ENCODE measurements at places on chromosomes 5 and 9. TPM values are rescaled to one million over a fixed set of nuclear protein-coding genes. Genes with fewer than 3 reads are reported as not detected.

SPATA6L gene
- total RNA-seq: 21.2 TPM

C5orf58 gene
- total RNA-seq: not detected

NPM1 gene
- 1,854 TPM for total RNA-seq

UHRF2 gene
- total RNA-seq: 53.0 TPM

WDR38 gene
- total RNA-seq: not detected

DNA sequence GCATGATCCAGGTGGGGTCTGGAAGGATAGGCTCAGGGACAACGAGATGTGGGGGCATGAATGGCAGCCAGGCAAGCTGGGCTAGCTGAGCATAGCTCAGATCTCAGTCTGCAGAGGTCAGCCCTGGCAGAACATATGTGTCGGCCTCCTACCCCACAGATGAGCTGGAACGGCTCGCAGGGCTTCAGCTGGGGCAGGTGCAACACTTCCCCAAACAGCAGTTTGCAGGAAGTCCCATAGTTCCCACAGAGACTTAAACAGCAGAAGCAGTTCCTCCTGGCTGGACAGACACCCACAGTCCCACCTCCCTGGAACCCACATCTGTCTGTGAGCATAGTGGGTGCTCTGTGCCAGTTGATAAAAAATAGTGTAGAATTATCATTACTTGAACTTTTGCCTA, 404.6 kb downstream of the GADD45G start:
- DNase-seq: no peak
- no peak overlapping the region for H3K27ac ChIP-seq
- no peaks in the 10 kb centered on the region for H3K36me3 ChIP-seq
- H3K4me3 ChIP-seq: no peak overlapping the region
- H3K4me1 ChIP-seq: no peaks in the 10 kb centered on the region

- no peak overlapping the region for H3K27ac ChIP-seq
- H3K27me3 ChIP-seq: no peaks in the 10 kb centered on the region
- H3K36me3 ChIP-seq: no peaks in the 10 kb centered on the region
- DNase-seq: peak; percentile 74
- no peaks in the 10 kb centered on the region for H3K4me1 ChIP-seq
- H3K4me3 ChIP-seq: no peak overlapping the region
Observed at GRCh38 chr9:74773886-74774479, 113.7 kb downstream of the TRPM6 start.

DNA sequence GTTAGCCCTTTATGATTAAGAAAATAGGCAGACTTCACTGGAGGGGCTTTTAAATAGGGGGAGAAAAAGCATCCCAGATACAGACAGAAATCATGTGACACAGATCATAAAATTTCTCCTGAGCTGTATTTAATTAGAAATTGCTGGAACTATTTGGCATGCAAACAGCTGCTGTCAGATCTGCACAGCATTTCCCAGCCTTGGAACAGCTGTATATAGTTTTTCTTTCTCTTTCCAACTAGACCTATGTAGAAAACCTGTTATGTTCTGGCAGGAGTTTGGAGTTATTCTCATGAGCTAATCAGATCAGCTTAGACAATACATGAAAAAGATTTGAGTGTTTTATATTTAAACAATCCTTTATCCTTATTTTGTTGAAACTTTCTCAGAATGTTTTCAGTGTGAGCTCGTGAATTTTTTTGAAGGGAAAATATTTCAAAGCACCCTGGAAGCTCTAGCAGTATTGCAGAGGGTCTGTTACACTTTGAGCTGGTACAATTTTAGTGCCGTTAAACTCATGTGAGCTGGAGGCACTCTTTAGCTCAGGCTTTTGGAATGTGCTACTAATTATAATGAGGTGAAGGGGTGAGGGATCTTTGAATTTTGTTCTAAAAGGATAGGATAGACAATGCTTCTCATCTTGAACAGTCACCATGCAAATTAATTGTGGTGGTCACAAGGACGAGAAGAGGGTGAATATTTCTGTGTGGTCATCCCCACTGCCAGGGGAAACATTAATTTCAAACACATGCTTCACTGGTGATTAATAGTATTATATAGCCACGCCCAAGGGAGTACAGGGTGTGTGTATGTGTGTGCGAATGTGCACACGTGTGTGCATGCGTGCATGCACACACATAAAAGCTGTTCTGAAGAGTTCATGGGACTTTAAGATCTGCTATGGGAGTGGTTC, 239.4 kb upstream of the FBXL7 start:
- H3K4me1 ChIP-seq: no peaks in the 10 kb centered on the region
- H3K36me3 ChIP-seq: no peaks in the 10 kb centered on the region
- H3K4me3 ChIP-seq: no peak overlapping the region
- no peak for DNase-seq
- H3K27me3 ChIP-seq: no peaks in the 10 kb centered on the region
- no peak overlapping the region for H3K27ac ChIP-seq

DNA sequence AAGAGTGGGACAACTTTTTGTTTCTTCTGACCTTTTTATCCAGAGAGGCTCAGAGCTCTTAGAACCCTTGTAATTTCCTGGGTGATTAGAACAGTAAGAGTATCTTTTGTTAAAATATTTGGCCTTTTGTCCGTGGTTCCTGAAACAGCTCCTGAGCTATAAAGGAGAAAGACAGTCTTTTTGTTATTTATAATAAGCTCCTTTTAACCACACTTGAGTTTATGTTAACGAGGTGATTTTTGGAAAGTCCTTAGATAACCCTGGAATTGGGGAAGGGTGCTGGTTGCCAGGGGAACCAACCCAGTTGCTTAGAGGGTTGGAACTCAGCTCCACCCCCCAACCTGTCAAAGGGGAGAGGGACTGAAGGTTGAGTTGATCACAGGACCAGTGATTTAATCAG, 4.8 kb downstream of the ZNF483 start:
- peak; percentile 74 for DNase-seq
- H3K27ac ChIP-seq: no peak overlapping the region
- peaks cover 4% of the 10 kb centered on the region for H3K27me3 ChIP-seq
- no peak overlapping the region for H3K4me3 ChIP-seq
- no peaks in the 10 kb centered on the region for H3K36me3 ChIP-seq
- peaks cover 17% of the 10 kb centered on the region for H3K4me1 ChIP-seq

- H3K27ac ChIP-seq: no peak overlapping the region
- no peak overlapping the region for H3K4me3 ChIP-seq
- no peak for DNase-seq
- no peaks in the 10 kb centered on the region for H3K36me3 ChIP-seq
Observed at GRCh38 chr9:8730618-8731017, 931.0 kb upstream of the DMAC1 start.

DNA sequence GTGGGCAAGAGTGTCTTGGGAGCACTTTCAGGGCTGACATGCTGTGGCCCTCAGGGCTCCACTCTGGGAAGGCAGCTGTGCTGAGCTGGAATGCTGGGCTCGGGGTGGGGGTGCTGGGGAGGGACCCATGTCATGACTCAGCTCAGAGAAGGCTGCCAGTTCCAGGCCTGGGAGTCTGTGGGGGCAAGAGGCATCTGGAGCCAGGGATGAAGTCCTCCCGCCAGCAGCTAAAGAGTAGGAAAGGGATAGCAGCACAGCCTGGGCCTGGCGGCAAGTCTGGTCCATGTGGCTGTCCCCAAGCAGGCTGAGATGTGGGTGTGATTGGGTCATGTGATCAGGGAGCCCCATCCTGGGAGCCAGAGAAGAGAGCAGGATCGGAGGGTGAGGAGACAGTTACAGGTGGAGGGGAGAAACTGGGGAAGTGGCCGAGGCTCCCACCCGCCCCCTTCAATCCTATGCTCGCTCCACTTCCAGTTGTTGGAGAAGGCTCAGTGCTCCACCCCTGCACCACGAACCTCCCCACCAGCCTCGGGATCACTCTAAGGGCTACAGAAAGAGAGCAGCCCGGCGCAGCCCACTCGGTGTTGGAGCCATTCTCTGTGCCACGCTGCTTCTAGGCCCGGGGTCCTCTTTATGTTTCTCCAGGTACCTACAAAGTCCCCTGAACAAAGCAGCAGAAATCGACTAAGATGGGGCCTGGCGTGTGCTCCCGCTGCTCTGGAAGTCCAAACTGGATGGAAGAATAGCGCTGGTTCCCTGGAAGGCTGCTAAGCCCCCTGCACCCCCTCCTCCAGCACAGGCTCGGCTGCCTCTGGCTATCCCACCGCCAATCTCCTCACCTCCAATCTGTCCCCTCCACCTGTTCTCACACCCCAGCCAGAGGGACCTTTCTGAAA, 12.0 kb downstream of the PDGFRB start:
- no peaks in the 10 kb centered on the region for H3K36me3 ChIP-seq
- no peaks in the 10 kb centered on the region for H3K27me3 ChIP-seq
- H3K27ac ChIP-seq: peak overlapping the region; percentile 74
- peaks cover 38% of the 10 kb centered on the region for H3K4me1 ChIP-seq
- H3K4me3 ChIP-seq: no peak overlapping the region
- DNase-seq: no peak

DNA sequence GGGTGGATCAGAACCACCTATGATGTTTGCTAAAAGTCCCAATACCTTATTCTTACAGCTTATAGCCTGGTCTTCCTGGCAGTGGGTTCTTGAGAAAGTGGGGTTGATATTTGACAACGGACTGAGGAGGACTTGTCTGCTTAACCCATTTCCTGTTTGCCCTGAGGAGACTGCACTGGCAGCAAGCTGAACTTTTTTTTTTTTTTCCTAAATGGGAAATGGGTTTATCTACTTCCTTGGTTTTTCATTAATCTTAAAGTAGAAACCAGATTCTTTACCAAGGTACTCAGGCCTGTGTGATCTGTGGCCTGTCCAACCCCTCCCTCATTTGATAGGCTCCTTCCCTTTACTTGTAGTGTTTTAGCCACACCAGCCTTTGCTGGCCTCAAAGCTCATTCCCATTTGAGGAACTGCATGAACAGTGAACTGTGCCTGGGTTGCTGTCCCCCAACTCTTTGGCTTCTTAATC, 47.1 kb downstream of the C9orf57 start:
- no peak for DNase-seq
- H3K4me3 ChIP-seq: no peak overlapping the region
- H3K27ac ChIP-seq: no peak overlapping the region
- H3K4me1 ChIP-seq: no peaks in the 10 kb centered on the region

DNA sequence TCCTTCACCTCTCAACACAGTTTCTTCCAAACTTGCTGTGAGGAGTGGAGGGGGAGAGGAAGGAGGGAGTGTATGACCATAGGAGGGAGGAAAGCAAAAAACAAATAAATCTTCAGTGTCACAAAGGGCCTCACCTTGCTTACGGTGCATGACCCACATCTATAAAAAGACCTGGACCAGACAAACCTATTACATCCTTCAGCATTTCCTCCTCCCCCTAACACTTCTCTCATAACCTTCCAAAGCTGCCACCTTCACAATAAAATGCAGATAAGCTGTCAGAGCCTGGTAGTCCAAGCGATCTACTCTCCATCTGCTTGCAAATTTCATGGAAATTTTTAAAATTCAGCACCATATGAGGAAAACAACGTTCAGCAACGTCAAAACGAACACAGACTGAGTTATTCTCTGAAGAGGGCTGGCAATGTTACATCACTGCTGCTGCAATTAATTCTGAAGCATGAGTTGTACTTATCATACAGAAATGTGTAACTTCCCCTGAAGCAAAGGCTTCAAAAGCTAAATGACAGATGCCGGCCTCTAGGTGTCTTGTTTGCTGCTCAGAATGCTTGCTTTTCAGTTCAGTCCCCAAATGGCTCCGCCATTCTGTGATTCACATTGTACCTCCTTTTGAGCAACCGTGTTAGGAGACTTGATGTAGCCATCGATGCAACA, 62.9 kb downstream of the EFNA5 start:
- no peaks in the 10 kb centered on the region for H3K36me3 ChIP-seq
- no peak overlapping the region for H3K4me3 ChIP-seq
- H3K27me3 ChIP-seq: no peaks in the 10 kb centered on the region
- H3K27ac ChIP-seq: no peak overlapping the region

DNA sequence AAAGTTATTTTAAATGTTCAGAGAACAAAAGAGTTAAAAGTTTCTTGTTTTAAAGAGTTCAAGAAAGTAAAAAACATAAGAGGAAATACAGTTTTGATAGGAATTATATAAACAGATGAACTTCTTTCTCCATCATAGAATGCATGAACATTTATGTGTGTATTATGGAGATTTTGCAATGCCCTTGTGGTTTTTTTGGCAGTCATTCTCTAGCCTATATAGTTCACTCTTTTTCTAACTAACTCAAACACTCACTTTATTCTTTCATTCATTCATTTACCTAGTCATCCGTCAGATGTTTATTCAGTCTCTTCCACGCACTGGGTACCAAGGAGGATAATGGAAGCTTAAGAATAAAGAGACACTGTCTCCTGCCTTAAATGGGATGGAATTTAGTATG, 195.9 kb upstream of the VLDLR start:
- H3K27me3 ChIP-seq: peaks cover 9% of the 10 kb centered on the region
- H3K36me3 ChIP-seq: no peaks in the 10 kb centered on the region
- H3K4me1 ChIP-seq: no peaks in the 10 kb centered on the region
- H3K4me3 ChIP-seq: no peak overlapping the region

DNA sequence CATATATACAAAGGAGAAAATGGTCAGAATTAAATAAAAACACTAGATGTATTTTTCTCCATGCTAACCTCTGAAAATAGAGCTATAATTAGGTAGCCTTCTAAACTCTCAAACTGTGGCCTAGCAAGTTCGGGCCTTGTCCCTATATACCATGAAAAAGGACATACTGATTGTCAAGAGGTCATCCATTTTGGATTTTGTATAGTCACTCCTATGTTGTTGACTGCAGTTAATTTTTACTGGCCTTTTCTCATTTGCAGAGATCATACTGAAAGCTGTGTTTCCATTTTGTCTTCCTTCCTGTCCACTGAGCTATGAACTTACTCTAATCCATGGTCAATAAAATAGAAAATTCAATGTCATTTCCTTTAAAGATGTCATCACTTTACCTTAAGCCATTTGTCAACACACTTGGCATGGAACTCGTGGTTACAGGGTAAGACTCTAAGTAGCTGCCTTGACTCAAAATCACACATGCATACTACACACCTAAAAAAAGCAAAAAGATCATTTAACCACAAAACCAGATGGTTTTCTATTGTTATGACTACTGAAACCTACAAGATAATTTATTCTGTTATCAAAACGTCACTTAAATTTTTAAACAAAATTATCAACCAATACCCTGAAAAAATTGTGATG, 58.0 kb downstream of the RNF38 start:
- peaks cover 35% of the 10 kb centered on the region for H3K36me3 ChIP-seq
- DNase-seq: no peak
- no peaks in the 10 kb centered on the region for H3K27me3 ChIP-seq
- no peak overlapping the region for H3K27ac ChIP-seq
- H3K4me1 ChIP-seq: no peaks in the 10 kb centered on the region
- H3K4me3 ChIP-seq: no peak overlapping the region

GRCh38 chr5:131541762-131542161, 93.3 kb downstream of the RAPGEF6 start:
- peaks cover 12% of the 10 kb centered on the region for H3K4me1 ChIP-seq
- H3K27ac ChIP-seq: no peak overlapping the region
- peaks cover 2% of the 10 kb centered on the region for H3K36me3 ChIP-seq
- no peaks in the 10 kb centered on the region for H3K27me3 ChIP-seq

GRCh38 chr5:53109056-53109442, 508 bp downstream of the MOCS2 start:
- DNase-seq: peak; percentile 36
- H3K4me1 ChIP-seq: peaks cover 10% of the 10 kb centered on the region
- peak overlapping the region; percentile 79 for H3K4me3 ChIP-seq
- peaks cover 5% of the 10 kb centered on the region for H3K36me3 ChIP-seq
- no peaks in the 10 kb centered on the region for H3K27me3 ChIP-seq

- no peak overlapping the region for H3K27ac ChIP-seq
- H3K36me3 ChIP-seq: no peaks in the 10 kb centered on the region
- DNase-seq: no peak
- H3K4me1 ChIP-seq: no peaks in the 10 kb centered on the region
- H3K4me3 ChIP-seq: no peak overlapping the region
Observed at GRCh38 chr9:4020755-4021296, 279.0 kb downstream of the GLIS3 start.

GRCh38 chr9:99478469-99479027, 256.5 kb downstream of the SEC61B start:
- no peaks in the 10 kb centered on the region for H3K27me3 ChIP-seq
- H3K36me3 ChIP-seq: no peaks in the 10 kb centered on the region
- no peak for DNase-seq
- no peak overlapping the region for H3K4me3 ChIP-seq
- H3K4me1 ChIP-seq: no peaks in the 10 kb centered on the region
- H3K27ac ChIP-seq: no peak overlapping the region
